Hematopoietic multipotent progenitor cell (in vitro differentiated cells): ENCODE measurements at places on chromosomes 6 and 20. TPM values are rescaled to one million over a fixed set of nuclear protein-coding genes. Genes with fewer than 3 reads are reported as not detected.

Gene FAM83B
- total RNA-seq, result under 0.01 TPM

Gene PAX1
- total RNA-seq, result under 0.01 TPM

Gene SNRNP48
- total RNA-seq, result 7.5 TPM

Gene SMOC2
- under 0.01 TPM for total RNA-seq

DNA sequence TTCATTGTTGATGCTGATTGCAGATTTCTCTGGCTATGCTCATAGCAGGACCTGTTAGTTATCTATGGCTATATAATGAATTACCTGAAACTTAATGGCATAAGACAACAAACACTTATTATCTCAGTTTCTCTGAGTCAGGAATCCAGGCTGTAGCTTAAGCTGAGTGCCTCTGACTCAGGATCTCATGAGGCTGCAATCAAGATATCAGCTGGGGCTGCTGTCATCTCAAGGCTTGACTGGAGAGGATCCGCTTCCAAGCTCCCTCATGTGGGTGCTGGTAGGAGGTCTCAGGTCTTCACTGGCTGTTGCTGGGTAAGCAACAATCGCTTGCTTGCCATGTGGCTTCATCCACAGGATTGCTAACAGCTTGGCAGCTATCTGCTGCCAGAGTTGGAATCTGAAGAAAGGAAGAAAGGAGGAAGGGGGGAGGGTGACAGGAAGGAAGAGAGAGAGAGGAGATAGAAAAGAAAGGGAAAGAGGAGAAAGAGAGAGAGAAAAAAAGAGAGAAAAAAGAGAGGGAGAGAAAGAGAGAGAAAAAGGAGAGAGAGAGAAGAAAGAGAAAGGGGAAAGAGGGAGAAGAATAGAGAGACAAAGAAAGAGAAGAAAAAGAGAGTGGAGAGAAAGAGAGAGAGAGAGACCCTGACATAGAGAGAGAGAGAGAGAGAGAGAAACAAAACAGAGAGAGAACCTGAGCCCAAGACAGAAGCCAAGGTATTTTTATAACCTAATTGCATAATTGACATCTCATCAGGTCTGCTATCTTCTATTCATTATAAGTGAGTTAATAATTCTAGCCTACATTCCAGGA is 579.0 kb upstream of the BTBD3 start:
- DNase-seq, result no peak

Gene CCN6
- not detected for total RNA-seq

Gene BHLHE23
- 1.3 TPM for total RNA-seq

Gene MAP1LC3A
- 5.1 TPM for total RNA-seq

DNA sequence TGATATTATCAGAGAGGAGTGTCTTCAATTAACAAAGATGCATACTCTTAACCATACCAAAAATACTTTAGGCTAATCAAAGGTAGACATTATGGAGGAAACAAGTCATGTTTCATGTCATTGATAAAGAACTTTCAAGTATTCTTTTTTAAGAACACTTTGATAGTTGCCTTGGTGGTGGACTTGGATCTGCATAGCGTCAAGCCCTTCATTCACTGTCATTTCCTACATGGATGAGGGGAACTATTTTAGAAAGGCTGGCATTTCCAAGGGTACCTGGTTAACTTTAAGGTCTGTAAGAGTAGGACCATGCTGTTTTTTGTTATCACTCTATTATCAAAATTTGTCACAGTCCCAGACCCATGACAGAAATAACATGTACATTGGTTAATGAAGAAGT is 622.5 kb downstream of the PKHD1 start:
- DNase-seq, result no peak

DNA sequence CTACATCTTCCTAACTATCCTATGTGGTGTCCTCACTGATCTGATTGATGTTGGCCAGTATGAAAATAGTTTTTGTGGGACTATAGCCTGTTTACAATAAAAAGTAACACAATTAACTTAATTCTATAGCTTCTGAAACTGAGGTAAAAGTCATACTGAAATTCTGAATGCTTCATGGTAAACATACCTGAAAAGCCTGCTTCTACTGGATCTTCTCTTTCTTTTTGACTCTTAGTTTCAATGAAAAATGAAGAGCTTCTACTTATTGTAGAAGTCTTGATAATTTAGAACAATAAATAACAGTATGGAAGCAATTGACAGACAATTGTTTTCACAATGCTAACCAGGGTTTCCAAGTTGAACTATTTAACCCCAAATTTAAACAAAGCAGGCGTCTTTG is 383.9 kb upstream of the MMS22L start:
- no peak for DNase-seq
